AG09319 (cell line): ENCODE measurements at places on chromosomes 6 and 20.

DNA sequence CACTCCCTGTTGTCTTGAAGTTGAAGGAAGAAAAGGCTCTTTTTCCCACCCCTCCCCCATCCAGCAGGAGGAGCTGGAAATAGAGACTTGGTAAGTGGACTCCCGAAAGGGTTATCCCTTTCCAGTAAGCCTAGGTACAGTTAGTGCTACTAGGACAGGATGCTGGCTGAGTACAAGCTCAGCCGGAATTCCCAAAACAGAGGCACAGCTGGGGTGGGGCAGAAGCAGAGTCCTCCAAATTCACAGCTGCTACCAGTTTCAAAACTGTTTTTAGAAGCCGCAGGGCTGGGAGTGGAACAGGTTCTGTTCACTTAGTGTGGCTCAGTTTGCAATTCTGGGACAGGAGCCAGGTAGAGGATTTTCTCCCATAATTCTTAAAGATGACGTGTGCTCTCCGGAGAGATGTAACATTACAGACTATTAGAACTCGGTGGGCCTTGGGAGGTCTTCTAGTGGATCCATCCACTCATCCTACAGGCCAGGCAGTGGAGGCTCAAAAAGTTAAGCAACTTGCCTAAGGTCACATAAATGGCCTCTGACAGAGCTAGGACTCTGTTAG, 19.0 kb upstream of the UTRN start:
- peak; percentile 56 for DNase-seq

GRCh38 chr6:145643760-145644159, 91.6 kb downstream of the EPM2A start:
- DNase-seq = no peak

DNA sequence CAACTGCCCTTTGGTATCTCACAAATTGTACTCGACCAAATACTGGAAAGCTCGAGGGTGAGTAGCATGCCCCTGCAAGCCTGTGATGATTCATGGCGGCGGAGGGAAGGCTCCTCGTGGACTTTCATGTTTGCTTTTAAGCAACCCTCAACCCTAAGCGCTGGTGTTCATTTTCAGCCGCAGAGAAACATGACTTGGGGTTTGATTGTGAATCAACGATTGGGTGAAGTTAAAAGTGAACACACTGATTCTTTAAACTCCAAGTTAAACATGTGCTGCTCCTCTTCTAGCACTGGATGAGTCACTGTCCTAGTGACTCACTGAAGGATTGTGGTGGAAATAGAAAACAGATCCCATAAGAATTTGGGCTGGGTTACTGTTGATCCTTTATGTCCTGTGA, 8.3 kb downstream of the CD109 start:
- peak; percentile 86 for DNase-seq

GRCh38 chr20:61370841-61371303, 118.8 kb downstream of the CDH4 start:
- DNase-seq = no peak

- DNase-seq = no peak
Measured at GRCh38 chr6:123276546-123276980, 280.5 kb downstream of the CLVS2 start.

DNA sequence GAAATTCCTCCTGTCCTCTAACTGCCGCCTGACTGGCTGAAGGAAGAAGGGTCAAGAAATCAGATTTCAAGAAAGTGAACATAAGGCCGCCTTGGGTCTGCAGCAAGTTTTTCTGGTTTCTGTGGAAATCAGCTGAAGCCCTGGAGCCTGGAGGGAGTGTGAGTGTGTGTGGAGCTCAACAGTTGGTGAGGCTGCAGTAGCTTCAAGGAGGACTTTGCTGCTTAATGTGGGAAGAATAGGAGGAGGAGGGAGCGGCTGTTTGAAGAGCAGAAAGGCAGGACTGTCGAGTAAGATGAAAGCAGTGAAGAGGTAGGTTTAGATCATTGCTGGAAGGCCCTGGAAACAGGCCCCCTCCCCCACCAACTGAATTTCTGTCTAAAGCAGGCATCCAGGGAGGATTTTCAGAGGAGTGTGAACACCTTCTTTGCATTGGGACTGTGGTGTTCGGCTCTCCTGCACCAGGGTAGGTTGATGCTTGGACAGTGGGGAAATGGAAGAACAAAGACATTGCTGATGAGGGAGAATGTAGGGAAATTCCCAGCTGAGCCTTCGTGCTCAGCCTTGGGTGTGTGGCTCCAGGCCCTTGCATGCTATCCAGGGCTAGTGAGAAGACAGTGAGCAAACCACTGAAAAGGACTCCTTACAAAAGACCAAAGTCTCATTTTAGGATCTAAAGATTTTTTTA, 79.5 kb upstream of the VSTM2L start:
- DNase-seq = no peak

GRCh38 chr6:13273202-13273930, 55.0 kb downstream of the TBC1D7 start:
- DNase-seq = no peak

- DNase-seq = no peak
Measured at GRCh38 chr6:4585682-4586468, 190.3 kb upstream of the CDYL start.

DNA sequence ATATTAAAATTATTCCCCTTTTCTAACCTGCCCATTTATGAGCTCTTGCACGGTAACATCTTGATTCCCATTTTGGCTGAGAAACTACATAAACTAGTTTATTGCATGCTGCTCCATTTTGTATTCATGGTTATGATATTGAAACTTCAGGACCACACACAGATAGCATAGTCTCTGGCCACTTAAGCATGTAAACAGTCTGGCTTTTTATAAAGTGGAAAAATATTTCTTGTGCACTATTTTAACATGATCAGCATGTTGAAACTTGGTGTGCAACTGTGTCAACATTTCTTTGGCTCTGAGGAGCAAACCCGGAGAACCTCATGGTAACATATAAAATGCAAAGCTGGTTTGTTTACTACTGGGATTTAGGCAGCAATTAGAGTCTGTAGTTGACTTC, 70.7 kb downstream of the SLX4IP start:
- no peak for DNase-seq

DNA sequence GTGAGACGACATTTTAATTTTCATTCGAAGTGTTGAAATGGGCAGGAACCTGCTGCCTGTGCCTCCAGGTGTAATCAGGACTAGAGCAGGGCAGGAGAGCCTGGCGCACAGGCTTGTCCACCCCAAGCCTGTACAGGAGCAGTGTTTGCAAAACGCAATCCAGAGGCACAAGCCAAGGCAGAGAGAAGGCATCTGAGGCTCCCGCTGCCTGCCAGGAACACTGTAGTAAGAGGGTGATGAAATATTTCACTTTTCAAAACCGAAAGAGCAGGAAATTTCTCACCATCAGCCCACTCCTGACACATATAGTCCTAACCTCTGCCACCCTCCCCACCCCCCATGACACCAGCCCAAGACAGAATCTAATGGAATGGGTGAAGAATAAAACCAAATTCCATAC, 132.5 kb downstream of the RTN4IP1 start:
- no peak for DNase-seq

DNA sequence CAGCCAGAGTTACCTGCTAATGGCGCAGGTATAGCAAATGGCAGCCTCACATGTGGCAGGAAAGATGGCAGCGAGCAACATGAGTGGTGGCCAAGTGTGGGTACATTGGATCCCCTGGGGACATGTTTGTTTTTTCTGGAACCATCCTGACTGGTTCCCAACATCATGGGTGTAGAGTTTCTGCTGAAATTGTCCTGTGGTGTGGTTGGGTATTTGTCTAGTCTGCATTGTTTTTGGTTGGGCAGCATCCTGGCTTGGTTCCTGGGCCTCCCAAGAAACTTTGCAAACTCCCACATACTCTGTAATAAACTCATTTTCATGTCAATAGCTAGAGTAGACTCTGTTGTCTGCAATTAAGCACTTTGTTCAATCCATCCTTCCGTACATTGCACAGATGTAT, 282.6 kb downstream of the CDC5L start:
- no peak for DNase-seq

GRCh38 chr6:46556053-46556452, 64.8 kb upstream of the RCAN2 start:
- no peak for DNase-seq

DNA sequence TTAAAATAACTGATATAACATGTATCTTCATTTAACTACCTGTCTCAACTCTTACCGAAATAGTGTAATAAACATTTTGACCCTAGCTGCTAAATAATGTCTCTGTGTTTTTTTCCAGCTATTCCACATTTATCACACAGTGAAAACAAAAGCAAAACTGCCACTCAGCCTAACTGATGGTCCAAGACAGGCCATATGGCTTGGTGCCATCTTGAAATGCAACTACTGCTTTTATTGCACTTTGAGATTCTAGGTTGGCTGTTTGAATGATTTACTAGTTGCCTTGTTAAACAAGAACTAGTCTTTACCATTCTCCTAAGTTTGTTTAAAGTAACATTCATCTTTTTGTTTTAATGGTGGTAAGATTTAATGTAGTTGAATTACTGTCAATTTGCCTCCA, 739.8 kb downstream of the TFAP2A start:
- DNase-seq = no peak

DNA sequence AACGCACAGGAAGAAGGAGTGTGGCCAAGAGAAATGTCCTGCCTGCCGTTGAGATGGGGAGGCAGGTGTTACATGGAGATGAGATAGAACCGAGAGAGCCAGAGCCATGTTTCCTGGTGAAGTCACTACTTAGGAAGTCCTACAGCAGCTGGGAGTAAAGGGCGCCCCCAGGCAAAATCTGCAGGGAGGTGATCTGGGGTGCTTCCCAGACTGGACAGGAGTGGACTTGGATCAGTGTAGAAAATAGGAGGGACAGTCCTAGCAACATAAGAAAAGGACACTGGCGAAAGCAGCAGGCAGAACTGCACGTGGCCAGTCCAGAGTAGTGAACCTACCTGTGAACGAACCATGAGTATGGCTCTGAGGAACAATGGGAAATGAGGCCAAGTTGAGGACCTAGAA, 85.3 kb downstream of the CD164 start:
- DNase-seq = no peak

GRCh38 chr6:13614126-13614925, 809 bp upstream of the NOL7 start:
- no peak for DNase-seq
